ENCODE measurements at places on chromosomes 7 and 10.
A peak's percentile ranks its signal among the peaks of the same experiment; 100 is the strongest.

- DNase-seq: no peak
Measured at GRCh38 chr7:28168393-28169158, 12.0 kb downstream of the JAZF1 start.

DNA sequence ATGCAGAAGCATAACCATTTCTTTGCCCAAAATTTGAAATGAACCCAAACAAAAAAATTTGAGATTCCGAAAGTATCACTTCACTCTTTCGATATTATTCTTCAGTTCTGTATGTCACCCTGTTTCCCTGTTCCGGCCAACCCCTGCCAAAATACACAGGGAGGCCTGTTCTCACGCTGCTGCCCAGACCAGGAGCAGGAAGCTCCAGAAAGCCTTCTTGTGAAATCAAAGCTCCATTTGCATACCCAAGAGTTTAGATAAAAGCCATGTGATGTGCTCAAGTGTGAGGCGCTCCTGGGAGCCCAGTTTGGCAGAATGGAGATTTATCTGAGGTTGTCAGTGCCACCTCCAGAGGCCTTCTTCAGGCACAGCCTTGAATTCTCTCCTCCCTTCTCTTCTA lies 236.2 kb downstream of the FGFR2 start:
- DNase-seq: no peak

DNA sequence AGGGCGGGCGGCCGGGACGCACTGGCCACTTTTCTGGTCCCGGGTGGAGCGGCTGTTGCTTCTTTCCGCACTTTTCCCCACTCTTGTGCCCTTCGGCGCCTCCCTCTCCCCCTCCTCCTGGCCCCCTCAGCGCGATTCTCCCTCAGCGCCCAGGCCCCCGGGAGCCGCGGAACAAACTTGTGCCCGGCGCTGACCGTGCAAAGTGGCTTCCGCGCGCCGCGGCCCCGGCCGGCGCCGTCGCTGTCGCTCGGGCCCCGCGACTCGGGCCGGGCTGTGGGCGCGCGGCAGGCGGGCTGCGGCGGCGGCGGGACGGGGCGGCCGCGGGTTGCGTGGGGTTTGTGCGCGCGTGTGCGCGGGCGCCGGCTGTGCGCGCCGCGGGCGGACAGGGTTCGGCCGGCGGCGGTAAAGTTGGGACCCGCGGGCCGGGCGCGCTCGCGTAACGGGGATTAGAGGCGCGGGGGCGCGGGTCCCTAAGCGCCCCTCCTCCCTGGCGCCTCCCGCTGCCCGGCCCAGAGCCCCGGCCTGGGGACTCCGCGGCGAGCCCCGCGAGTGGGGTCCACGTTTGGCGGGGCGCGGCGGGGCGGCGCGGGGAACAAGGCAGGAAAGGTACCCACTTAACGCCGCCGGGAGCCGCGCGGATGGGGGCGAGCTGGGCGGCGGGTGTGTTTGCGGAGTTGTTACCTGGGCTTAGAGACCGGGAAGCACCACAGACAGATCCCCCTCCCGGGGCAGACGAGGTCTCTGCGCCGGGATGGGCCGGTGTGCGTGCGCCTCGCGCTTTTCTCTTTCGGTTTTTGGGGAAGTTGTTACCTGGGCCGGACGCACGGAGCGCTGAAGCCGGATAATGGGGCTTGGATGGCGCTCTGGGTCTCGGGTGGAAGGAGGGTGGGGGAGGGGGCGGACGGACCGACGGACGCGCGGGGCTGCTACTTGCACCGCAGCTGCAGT lies 860 bp downstream of the ZEB1 start:
- no peak for DNase-seq

DNA sequence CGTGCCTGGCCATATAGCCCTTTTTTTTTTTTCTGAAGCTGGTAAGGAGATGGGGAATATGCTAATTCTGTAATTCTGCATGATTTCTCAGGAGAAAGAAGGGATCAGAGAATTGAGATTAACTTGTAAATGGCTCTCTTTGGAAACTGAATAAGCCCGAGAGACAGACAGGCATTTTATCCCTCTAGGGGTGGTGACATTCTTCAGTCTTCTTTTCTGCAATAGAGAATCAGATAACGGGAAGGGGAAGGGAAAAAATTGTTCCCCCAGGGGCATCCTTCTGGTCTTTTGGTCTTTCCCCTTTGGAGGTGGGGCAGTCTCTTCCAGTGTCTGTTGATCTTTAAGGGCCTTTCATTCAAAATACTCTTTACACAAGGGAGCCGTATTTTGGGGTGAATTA lies 34.2 kb downstream of the HK1 start:
- DNase-seq: no peak

DNA sequence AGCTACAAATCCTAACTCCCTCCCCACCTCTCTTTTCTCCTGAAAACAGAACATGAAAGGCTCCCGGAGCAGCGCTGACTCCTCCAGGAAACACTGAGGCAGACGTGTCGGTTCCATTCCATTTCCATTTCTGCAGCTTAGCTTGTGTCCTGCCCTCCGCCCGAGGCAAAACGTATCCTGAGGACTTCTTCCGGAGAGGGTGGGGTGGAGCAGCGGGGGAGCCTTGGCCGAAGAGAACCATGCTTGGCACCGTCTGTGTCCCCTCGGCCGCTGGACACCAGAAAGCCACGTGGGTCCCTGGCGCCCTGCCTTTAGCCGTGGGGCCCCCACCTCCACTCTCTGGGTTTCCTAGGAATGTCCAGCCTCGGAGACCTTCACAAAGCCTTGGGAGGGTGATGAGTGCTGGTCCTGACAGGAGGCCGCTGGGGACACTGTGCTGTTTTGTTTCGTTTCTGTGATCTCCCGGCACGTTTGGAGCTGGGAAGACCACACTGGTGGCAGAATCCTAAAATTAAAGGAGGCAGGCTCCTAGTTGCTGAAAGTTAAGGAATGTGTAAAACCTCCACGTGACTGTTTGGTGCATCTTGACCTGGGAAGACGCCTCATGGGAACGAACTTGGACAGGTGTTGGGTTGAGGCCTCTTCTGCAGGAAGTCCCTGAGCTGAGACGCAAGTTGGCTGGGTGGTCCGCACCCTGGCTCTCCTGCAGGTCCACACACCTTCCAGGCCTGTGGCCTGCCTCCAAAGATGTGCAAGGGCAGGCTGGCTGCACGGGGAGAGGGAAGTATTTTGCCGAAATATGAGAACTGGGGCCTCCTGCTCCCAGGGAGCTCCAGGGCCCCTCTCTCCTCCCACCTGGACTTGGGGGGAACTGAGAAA lies 30.4 kb downstream of the PFKFB3 start:
- no peak for DNase-seq

GRCh38 chr7:69190025-69190424 lies 408.2 kb upstream of the AUTS2 start:
- DNase-seq: no peak

DNA sequence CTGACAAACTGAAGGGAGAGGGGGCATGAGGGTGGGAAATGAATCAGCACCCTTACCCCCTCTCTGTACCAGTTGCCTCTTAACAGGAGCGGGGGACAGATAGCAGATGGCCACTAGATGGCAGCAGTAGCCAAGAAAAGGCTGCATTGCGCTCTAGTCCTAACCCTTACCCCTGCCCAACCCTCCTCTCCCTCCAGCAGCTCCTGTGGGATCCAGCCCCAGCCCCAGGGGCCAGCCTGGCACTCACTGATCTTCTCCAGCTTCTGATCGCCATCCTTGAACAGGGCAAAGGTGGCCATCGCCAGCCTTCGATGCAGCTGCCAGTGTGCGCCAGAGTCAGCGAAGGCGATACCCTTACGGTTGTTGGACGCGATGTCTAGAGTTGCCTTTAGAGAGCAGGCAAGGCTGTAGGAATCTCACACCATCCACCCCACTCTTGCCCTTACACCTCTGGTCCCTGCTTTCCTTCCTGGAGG lies 2.2 kb downstream of the CYP17A1 start:
- DNase-seq: peak; percentile 18

DNA sequence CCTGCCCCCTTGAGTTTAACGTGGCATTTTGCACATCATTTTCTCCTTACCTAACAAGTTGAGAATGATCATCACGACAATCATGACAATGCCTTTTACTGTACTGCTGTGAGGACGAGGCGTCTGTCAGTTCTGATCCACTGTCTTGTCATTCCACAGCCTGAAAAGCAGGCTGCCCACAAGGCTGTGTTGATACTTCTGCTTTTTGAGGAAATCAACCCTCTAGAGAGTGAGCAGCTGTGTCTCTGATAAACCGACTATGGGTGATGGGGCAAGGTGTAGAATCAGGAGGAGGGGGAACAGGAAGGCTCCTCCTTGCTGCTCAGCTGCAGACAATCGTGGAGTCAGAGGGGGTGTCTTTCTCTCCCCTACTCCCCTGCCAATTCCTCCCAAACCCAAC lies 30.6 kb upstream of the C10orf120 start:
- DNase-seq: no peak

- no peak for DNase-seq
Measured at GRCh38 chr10:21527598-21528235, 2.2 kb upstream of the SKIDA1 start.

DNA sequence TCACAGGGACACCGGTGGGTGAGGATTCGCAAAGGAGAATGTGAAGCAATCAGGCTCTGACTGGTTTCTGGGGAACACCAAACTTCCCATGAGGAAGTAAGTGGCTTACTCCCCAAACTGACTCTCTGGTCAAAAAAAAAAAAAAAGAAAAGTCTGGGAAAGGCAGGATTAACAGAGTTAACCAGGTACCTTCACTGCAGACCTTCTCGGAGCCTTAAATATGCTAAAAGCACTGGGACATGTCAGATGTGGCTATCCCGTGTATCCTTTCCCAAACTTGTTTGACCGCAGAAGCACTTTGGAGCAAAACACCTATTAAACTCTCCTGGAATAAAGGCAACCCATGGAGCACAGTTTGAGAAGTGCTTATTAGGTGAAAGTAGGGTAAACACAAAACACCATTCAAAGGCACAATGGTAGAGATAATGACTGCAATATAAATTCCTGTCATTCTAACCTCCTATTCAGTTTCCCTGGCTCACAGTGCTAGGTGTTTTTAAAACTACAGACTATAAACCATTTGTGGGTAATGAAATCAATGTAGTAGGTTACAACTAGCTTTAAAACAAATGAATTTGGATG lies 44.1 kb upstream of the MXI1 start:
- DNase-seq: peak; percentile 3

DNA sequence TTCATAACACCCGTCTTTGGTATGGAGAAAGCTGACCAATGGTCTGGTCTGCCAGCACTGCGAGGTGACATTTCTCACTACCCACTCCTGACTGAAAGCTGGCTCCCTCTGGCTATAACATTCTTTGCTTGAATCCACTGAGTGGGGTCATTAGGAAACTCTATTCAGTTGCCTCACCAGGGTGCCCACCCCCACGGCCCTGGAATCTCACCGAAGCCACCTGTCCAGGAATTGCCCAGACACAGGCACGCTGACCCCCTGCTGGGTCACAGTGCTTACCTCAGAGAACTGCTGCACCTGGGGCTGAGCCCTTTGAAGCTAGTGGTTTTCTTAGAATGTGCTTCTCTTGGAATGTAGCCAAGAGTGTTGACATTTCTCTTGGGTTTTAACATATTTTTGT lies 28.6 kb downstream of the HECW1 start:
- DNase-seq: no peak

DNA sequence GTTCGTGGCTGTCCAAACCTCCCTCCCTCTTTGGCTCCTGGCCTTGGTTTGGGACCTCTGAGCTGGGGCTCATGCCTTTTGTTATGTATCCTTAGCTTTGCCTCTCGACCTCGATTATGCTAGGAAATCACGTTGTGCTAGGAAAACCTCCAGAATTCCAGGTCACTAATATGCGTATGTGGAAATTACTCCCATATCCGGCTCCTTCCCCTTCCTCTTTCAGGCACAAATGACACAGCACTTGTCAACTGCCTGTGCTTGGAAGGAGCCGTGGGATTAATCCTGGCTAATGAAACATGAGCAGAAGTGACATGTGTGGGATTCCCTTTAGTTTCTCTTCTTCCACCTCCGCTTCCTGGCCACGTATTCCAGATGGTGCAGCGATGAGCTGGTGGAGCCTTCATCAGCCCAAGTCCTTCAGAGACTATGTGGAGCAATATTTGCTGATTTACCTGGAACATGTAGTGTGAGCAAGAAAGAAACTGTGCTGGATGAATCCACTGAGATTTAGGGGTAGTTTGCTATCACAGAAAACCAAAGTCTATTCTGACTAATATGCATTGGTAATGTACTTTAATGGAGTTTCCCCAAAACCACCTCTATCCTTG lies 149.2 kb downstream of the REEP3 start:
- DNase-seq: no peak

- DNase-seq: peak; percentile 56
Measured at GRCh38 chr7:155598810-155599210, 45.7 kb upstream of the RBM33 start.

GRCh38 chr10:6047847-6048246 lies 14.3 kb downstream of the IL2RA start:
- no peak for DNase-seq

GRCh38 chr10:19947656-19948055 lies 131.4 kb downstream of the PLXDC2 start:
- DNase-seq: no peak

- DNase-seq: no peak
Measured at GRCh38 chr7:4906682-4907081, 23.2 kb upstream of the RADIL start.

GRCh38 chr7:80622541-80622940 lies 15.9 kb upstream of the CD36 start:
- DNase-seq: no peak

DNA sequence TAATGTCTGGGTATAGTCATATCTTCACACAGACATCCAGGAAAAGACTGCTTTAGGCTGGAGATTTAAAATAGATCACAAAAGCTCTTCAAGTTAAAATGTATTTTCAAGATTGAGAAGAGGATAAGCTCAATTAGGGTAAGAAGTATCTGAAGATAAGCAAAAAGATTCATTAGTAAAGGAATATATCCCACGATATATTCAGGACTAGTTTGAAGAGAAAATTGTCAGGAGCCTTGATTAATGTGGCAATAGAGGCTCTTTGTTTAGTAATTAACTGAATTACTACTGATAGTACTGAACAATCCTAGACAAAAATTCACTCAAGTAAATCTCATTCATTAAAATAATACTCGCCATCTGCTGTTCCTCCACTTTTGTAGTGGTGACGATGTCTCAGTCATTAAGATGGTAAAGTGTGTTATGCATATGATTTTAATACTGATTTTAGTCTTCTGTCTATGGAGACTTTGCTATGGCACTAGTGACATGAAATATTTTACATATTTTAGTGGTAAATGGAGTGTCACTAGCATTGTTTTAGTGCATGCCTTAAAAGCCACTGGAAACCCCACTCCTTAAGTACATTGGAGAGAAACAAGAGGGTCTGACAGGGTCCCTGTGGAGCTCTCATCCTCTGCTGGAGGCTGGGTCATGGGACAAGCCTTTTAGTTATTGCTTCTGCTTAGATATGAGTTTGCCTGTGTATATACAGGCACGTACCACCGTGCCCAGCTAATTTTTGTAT lies 32.8 kb downstream of the INPP5F start:
- DNase-seq: no peak

- no peak for DNase-seq
Measured at GRCh38 chr7:2810682-2811415, 33.3 kb downstream of the GNA12 start.

DNA sequence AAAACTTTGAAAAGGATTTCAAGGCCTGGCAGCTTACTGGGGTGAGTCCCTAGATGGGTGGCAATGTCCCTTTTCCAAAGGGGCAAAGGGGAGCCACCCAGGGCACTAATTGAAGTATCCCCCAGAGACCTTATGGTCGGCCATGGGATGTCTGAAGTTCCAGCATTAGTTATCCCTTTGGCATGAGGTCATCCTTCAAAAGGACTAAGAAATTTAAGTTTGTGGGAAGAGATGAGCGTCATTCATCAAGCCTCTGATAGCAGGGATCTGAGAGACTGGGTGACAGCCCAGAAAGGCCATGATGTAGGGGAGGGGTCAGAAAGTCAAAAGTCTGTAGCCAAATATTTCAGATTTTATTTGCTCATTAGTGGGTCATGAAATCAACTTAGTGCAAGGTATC lies 195.3 kb downstream of the ZNF438 start:
- no peak for DNase-seq

Data from NCI-H2107 (cell line).